CD4-positive, alpha-beta T cell (primary cell): ENCODE measurements at places on chromosomes 3 and 15. TPM values are rescaled to one million over a fixed set of nuclear protein-coding genes. Genes with fewer than 3 reads are reported as not detected.

The KCNAB1 gene
- 0.14 TPM for total RNA-seq

The SEMA3G gene
- total RNA-seq = 0.69 TPM

DNA sequence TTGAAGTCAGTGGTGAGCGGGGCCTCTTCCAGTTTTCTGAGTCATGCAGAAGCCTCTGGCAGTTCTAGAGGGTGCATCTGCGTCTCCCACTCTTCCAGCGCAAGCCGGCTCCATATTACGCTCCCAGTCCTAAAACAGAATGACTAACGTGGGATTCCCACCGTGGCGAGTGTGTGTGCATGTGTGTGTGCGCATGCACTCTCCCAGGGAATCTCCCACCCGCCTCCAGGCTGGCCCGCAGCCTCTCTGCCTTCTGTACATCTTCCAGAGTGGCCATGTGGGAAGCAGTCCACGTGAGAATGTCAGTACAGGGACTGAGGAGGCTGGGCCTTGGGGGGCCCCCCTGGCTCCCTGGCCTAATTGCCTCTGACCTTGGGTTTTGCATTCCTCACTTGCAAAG is 87.7 kb downstream of the LSM3 start:
- DNase-seq = no peak
- H3K4me3 ChIP-seq = no peak overlapping the region
- H3K36me3 ChIP-seq = no peaks in the 10 kb centered on the region
- H3K27me3 ChIP-seq = no peaks in the 10 kb centered on the region

- DNase-seq = no peak
- H3K27me3 ChIP-seq = no peaks in the 10 kb centered on the region
- peaks cover 64% of the 10 kb centered on the region for H3K36me3 ChIP-seq
- no peak overlapping the region for H3K4me3 ChIP-seq
- no peaks in the 10 kb centered on the region for H3K4me1 ChIP-seq
- no peak overlapping the region for H3K27ac ChIP-seq
These were observed 14.8 kb upstream of the MUSTN1 start for GRCh38 chr3:52849656-52850055.

The IL20RB gene
- 2.2 TPM for total RNA-seq

DNA sequence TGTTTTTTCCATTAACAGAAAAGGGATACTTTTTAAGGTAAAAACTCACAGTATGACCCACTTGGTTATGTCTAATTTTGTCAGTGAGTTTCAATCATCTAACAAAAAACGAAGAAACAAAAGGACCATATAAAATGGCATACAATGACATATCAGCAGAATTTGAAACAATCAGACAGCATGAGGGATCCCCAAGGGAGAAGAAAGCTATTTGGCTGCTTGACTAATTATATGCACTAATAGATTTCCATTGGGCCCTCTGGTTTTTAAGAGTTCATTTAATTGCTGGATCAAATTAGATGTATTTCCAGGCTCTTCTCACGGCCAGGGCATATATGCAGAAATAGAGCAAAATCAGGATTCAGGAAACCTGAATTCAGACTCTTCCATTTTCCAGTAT is 376.4 kb upstream of the GBE1 start:
- no peaks in the 10 kb centered on the region for H3K36me3 ChIP-seq
- H3K4me3 ChIP-seq = no peak overlapping the region
- H3K27ac ChIP-seq = no peak overlapping the region
- no peaks in the 10 kb centered on the region for H3K27me3 ChIP-seq
- no peak for DNase-seq

DNA sequence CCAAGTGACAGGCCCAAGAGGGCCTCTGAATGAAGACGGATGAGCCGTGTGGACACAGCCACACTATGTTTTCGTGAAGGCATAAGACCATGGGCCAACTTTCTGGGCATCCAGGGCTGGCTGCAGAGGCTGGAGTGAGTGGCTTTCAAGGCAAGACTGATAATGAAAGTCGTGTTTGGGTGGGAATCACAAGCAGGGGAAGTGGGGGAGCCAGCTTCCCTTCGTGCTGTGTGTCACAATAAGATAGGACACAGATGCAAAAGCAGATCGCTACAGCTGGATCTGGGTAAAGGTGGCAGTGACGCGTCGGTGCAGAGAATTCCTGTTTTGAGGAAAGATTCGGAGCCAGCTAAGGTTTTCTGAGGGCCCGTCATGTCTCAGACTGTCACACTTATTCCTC is 309.8 kb upstream of the CTDSPL start:
- no peaks in the 10 kb centered on the region for H3K4me1 ChIP-seq
- H3K27ac ChIP-seq = no peak overlapping the region
- H3K27me3 ChIP-seq = no peaks in the 10 kb centered on the region
- DNase-seq = no peak

- no peak for DNase-seq
- H3K27me3 ChIP-seq = no peaks in the 10 kb centered on the region
- peaks cover 63% of the 10 kb centered on the region for H3K4me1 ChIP-seq
These were observed 2.0 kb downstream of the RAB7A start for GRCh38 chr3:128727996-128728395.

- H3K4me1 ChIP-seq = no peaks in the 10 kb centered on the region
- H3K27ac ChIP-seq = no peak overlapping the region
- DNase-seq = no peak
- no peak overlapping the region for H3K4me3 ChIP-seq
These were observed 512.3 kb downstream of the EDEM1 start for GRCh38 chr3:5699811-5700210.

The CCR1 gene
- total RNA-seq = 0.34 TPM

DNA sequence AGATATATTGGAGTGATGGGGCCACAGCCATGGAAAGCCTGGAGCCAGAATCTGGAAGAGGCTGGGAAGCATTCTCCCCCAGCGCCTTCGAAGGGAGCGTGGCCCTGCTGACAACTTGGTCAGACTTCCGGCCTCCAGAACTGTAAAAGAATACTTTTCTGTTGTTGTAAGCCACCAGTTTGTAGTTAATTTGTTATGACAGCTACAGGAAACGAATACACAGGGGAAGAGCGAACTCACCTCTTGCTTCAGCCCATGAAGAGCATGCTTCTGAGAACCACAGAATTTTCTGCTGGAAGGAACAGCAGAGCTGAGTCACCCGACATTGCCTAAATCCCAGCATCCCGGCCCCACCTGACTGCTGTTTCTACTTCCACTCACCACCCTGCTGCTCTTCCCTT is 501.7 kb downstream of the SHQ1 start:
- no peaks in the 10 kb centered on the region for H3K27me3 ChIP-seq
- H3K4me1 ChIP-seq = peaks cover 44% of the 10 kb centered on the region
- peak overlapping the region; percentile 29 for H3K27ac ChIP-seq
- no peaks in the 10 kb centered on the region for H3K36me3 ChIP-seq
- DNase-seq = peak; percentile 24

GRCh38 chr3:196989721-196990262 is 21.2 kb upstream of the PIGZ start:
- H3K4me1 ChIP-seq = no peaks in the 10 kb centered on the region
- H3K27ac ChIP-seq = no peak overlapping the region
- H3K27me3 ChIP-seq = no peaks in the 10 kb centered on the region
- no peak for DNase-seq
- no peaks in the 10 kb centered on the region for H3K36me3 ChIP-seq
- no peak overlapping the region for H3K4me3 ChIP-seq

DNA sequence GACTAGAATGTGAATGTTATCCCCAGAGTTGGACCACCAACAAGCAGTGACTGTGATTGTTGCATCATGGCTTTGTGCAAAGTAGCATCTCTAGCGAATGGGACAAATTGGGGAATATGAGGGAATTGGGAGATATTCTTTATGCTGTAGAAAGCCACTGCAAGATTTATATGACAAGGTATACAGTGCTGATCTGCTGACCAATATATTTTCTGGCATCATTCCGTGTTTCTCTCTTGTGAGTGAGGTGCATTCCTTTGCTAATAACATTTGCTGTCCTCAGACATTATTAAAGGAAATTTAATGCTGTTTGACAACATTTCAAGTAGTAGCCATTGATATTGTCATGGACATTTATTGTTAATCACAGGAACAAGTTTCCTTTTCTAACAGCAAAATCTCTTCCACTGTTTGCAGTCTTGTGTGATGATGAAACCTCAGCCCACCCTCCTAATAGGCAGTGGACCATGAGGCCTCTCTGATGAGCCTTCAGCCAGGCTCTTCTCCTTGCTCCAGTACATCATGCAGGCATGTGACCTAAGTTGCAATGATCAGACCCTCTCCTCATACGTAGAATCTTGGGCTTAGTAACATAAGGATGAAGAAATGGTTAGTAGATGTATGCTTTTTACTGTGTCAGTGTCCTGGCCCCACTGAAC is 16.1 kb downstream of the CNTN4 start:
- no peak for DNase-seq
- no peak overlapping the region for H3K4me3 ChIP-seq
- H3K4me1 ChIP-seq = no peaks in the 10 kb centered on the region
- H3K36me3 ChIP-seq = no peaks in the 10 kb centered on the region

The NPRL2 gene
- total RNA-seq = 29.4 TPM

DNA sequence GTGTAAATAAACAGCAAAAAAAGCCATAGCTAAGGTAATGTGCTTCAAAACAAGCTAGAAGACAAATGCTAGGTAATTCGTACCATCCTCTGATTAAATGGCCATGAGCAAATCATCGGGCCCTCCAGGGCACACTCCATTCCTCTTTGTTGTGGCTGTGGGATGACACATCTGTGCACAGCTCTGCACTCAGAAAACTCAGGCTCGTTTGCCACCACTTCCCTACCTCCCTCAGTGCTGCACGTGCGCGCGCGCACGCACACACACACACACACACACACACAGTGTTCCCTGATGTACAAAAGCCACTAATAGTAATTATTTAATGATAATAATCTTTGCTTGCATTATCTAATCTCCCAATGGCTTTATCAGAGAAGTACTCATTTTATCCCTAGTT is 336.6 kb downstream of the FEZF2 start:
- H3K4me3 ChIP-seq = no peak overlapping the region
- H3K27ac ChIP-seq = no peak overlapping the region
- no peaks in the 10 kb centered on the region for H3K27me3 ChIP-seq
- no peak for DNase-seq
- no peaks in the 10 kb centered on the region for H3K36me3 ChIP-seq

The MCF2L2 gene
- total RNA-seq = 3.8 TPM
